Activated CD8-positive, alpha-beta memory T cell treated with anti-CD3 and anti-CD28 coated beads for 36 hours (primary cell): ENCODE measurements at places on chromosomes 12 and 14. TPM values are rescaled to one million over a fixed set of nuclear protein-coding genes. Genes with fewer than 3 reads are reported as not detected.

CLEC7A gene
- total RNA-seq = not detected

GAS2L3 gene
- total RNA-seq = 0.73 TPM

CLEC2A gene
- not detected for total RNA-seq

VRTN gene
- total RNA-seq = not detected

HCAR2 gene
- not detected for total RNA-seq

POTEM gene
- total RNA-seq = not detected

RGS6 gene
- 0.13 TPM for total RNA-seq

SLCO1B3 gene
- not detected for total RNA-seq
